Foreskin fibroblast (primary cell): ENCODE measurements at places on chromosomes 16 and 17.

DNA sequence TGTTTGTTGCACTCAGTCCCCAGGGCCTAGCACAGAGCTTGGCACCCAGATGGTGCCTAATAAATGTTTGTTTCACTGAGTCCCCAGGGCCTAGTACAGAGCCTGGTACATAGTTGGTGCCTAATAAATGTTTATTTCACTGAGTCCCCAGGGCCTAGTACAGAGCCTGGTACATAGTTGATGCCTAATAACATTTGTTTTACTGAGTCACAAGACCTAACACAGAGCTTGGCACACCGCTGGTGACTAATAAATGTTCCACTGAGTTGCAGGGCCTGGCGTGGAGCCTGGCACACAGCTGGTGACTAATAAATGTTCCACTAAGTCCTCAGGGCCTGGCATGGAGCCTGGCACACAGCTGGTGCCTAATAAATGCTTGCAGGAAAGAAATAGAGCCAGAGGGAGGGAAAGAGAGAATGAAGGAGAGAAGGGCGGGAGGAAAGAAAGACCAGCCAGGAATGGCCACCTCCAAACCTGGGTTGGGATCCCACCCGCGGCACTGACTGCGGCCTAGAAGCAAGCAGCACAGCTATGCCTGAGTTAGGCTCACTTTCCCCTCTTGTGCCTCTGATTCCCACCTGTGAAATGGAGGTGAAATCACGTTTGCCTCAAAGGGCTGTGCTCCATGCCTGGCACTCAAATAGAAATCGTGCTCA lies 7.5 kb downstream of the SLC5A11 start:
- no peak for DNase-seq

DNA sequence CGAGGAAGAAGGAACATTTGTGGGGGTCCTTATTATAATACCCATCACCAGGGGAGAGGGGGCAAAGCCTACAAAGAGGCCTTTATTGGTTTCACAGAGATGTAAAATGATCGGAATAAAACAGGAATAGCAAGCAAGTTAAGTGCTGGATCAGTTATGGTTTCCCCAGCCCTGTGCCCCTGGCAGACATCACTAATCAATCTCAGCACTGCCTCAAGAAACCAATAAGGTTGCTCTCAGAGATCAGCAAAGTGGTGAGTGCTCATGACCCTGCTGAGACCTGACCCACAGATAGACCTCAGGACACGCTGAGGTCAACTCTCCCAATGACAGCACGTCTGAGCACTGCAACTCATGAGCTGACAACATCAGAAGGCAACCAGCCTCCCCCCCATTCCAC lies 66.3 kb downstream of the ZNF423 start:
- DNase-seq = no peak

DNA sequence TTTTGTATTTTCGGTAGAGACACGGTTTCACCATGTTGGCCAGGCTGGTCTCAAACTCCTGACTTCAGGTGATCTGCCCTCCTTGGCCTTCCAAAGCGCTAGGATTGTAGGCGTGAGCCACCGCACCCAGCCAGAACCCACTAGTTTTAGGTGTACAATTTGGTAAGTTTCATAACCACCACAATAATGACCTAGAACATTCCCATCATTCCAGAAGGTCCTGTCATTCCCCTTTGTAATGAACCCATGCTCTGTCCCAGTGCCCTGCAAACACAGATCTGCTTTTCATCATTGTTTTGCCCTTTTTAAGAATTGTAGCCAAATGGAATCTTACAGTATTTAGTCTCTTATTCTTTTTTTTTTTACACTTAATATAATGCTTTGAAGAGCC lies 35.6 kb upstream of the IRF8 start:
- DNase-seq = peak; percentile 19

DNA sequence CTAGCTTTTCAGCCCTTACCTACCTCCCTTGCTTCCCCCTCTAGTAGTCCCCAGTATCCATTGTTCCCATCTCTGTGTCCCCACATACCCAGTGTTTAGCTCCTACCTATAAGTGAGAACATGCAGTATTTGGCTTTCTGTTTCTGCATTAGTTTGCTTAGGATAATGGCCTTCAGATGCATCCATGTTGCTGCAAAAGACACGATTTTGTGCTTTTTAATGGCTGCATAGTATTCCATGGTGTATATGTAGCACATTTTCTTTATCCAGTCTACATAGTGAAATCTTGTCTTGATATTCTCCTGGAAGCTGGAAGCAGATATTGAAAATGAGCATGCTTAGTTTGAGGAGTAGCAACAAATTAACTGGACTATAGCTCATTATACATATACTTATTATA lies 45.7 kb upstream of the TANC2 start:
- no peak for DNase-seq

GRCh38 chr16:14194721-14195120 lies 123.6 kb downstream of the MRTFB start:
- DNase-seq = no peak

- DNase-seq = no peak
Observed at GRCh38 chr16:77853161-77853560, 64.8 kb downstream of the VAT1L start.

DNA sequence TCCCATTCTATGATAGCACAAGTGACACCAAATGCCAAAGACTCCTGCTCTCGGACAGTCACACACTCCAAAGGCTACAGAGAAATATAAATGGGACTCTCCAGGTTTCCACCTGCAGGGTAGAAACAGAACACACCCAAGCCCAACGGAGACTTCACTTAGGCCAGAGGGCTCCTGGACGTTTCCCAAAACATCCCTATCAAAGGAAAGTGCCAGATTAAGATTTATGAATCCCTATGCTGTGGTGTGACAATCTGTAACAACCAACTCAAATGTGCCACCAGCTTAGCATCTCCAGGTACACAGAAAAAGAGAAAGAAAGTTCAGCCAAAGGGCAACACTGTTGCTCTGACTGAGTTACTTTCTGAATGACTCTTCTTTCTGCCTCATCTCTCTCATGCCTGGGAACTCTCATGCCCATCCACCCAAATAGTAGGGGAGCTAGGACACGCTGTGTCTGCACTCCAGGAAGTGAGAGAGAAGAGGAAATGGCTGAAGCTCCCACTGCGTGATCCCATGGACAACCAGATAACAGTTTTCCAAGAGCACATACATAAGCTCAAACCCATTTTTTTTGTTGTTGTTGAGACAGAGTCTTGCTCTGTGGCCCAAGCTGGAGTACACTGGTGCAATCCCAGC lies 49.7 kb downstream of the SMG6 start:
- no peak for DNase-seq

- DNase-seq = no peak
Observed at GRCh38 chr16:56478281-56479049, 27.1 kb downstream of the OGFOD1 start.

- no peak for DNase-seq
Observed at GRCh38 chr17:29172589-29172988, 7.6 kb downstream of the MYO18A start.

- peak; percentile 65 for DNase-seq
Observed at GRCh38 chr16:85090181-85090580, 22.1 kb downstream of the CIBAR2 start.

GRCh38 chr16:56513972-56514371 lies 5.9 kb downstream of the BBS2 start:
- DNase-seq = peak; percentile 57

- DNase-seq = no peak
Observed at GRCh38 chr16:1990351-1991134, 773 bp downstream of the SYNGR3 start.
